ENCODE measurements at places on chromosomes 6 and 20.

DNA sequence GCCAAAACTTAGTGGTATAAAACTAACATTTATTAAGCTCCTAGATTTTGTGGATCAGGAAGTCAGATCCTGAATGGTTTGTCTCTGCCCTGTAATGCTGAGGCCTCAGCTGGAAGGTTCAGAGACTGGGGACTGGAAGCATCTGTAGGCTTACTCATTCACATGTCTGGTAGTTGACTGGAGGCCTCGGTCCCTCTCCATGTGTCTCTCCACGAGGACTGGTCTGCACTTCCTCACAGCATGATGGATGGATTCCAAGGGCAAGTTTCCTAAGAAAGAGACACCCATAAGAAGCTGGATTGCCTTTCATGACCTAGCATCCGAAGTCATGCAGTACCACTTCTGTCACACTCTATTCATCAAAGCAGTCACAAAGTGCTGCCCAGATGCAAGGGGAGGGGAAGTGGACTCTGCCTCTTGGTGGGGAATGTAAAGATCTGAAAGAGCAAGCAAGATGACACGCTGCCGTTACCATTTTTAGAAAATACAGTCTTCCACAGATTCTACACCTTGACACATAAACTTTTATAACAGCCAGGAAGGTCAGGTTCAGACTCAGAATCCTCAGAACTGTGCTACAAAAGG, 17.2 kb upstream of the MDGA1 start:
- H3K4me3 ChIP-seq: no peak overlapping the region
- no peak for DNase-seq
- H3K27me3 ChIP-seq: peaks cover 4% of the 10 kb centered on the region
- no peak overlapping the region for H3K27ac ChIP-seq

GRCh38 chr6:44049163-44049988, 77.9 kb downstream of the MRPL14 start:
- H3K27me3 ChIP-seq: no peaks in the 10 kb centered on the region
- DNase-seq: no peak
- H3K27ac ChIP-seq: no peak overlapping the region
- H3K4me3 ChIP-seq: no peak overlapping the region
- peaks cover 40% of the 10 kb centered on the region for H3K4me1 ChIP-seq
- no peaks in the 10 kb centered on the region for H3K36me3 ChIP-seq

DNA sequence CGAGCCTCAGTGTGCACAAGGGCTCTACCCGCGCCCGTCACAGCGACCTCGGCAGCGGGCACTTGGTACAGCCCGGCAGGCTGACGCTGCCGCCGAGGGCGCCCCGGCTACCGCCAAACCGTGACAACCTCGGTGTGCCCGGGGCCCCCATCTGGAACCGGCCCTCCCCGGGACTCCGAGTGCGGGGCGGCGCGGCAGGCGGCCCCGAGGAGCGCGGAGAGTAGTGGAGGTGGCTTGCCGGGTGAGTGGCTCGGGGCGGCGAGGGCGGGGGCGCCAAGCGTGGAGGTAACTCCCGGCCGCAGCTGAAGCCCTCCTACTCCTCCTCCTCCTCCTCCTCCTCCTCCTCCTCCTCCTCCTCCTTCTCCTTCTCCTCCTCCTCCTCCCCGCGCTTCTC, at the start of gene ISM1:
TSS of gene ISM1 (plus strand) at position 371 of the 394 bp plus-strand sequence. CDS start 503 bp downstream, outside the sequence.
- H3K36me3 ChIP-seq: peaks cover 3% of the 10 kb centered on the region
- peaks cover 9% of the 10 kb centered on the region for H3K4me1 ChIP-seq
- peak within 1 kb of the TSS; percentile 90 for H3K4me3 ChIP-seq
- peaks cover 78% of the 10 kb centered on the region for H3K27me3 ChIP-seq
- DNase-seq: peak; percentile 70

DNA sequence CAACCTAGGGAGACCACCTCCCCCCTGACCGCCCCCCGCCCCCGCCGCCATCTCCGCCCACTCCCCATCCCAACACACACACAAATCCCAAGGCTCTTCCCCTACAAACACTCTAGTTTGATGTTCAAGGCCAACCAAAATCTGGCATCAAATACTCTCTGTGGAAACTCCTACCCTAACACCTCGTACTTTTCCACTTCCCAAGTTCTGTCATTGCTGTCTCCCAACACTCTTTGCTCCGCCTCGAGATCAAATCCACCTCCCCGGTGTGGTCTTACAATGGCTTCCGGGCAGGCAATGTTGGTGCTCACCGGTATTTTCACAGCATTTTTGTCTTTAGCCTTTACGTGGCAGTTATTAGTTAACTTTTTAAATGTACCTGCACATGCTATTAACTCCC, 4.8 kb upstream of the QKI start:
- peaks cover 25% of the 10 kb centered on the region for H3K4me1 ChIP-seq
- H3K36me3 ChIP-seq: no peaks in the 10 kb centered on the region
- no peak for DNase-seq
- H3K27me3 ChIP-seq: no peaks in the 10 kb centered on the region

- H3K4me1 ChIP-seq: peaks cover 20% of the 10 kb centered on the region
- peaks cover 17% of the 10 kb centered on the region for H3K27me3 ChIP-seq
- H3K36me3 ChIP-seq: no peaks in the 10 kb centered on the region
- no peak overlapping the region for H3K4me3 ChIP-seq
These were observed 65.2 kb upstream of the EDN3 start for GRCh38 chr20:59235226-59235625.
